ENCODE measurements at places on chromosomes 5 and 9.

DNA sequence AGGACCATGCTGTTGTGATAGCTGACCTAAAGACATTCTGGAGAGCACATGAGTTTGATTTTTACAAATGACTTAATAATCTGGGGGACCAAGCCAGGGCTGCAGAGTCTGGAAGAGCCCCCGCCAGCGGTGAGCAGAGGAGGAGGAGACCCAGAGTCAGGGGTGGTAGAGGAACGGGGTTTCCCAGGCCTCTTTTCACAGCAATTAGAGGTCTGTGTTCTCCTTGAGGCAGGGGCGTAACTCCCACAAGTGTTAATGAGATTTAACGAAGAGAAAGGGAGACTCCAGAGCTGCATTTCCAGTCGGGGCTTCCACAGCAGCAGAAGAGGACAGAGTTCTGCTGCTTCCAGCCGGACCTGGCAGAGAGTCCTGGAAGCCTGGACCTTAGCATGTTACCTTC lies 137.9 kb upstream of the SLC24A2 start:
- no peak for DNase-seq

- DNase-seq, result peak; percentile 65
These were observed 754 bp downstream of the VDAC1 start for GRCh38 chr5:134003817-134004625.

DNA sequence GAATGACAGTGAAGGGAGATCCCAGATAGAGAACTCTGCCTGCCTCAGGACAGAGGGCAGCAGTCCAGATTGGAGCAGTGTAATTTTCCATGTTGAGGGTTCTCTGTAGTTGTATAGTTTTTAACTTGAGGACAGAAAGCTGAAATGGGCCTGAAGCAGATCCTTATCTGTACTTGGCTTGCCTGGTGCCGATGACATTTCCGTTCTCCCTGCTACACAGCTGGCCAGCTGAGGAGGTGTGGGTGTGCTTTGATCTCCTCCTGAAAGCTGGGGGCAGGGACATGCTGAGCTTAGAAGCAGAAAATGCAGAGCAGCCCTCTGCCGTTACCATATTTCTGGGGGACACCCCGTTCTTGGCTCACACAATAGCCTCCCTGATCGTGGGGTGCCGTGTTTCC lies 10.5 kb downstream of the GLRX start:
- peak; percentile 48 for DNase-seq

DNA sequence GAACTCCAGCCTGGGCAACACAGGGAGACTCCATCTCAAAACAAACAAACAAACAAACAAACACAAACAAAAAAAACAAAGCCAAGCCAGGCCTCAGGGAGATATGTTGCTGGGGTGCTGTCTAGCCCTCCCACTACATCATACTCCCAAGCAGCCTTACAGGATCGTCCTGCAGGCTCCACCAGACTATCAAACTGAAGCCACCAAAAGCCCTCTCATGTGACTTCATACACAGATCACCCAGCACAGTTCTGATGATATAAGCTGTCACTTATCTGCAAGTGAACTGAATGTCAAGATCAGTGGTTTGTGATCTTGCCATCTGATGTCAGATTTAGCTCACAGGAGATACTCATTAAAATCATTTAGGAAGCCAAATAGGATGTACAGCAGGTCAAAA lies 43.3 kb downstream of the WDR41 start:
- DNase-seq, result no peak

GRCh38 chr9:137189297-137190295 lies 1.1 kb downstream of the SSNA1 start:
- DNase-seq, result no peak

DNA sequence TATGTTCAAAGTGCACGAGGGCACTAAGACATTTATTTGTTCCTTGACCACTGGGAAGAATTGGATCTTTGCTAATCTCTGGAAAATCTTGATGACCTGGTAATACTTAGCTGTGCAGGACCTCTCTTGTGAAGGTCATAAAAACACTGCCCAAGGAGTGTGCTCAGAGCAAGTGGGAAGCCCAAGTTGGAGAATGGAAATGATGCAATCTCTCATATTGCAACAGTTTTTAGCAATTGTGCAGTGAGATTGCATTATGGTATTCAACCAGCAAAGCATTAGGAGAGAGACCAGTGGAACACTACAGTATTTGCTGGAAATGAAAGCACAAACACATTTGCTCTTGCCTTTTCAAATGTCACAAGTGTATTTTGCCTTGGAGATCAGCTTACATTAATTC lies 34.5 kb downstream of the TXNDC8 start:
- no peak for DNase-seq

- no peak for DNase-seq
These were observed 227.3 kb downstream of the MLLT3 start for GRCh38 chr9:20394969-20395368.

- DNase-seq, result no peak
These were observed 54.3 kb upstream of the GLRX start for GRCh38 chr5:95876782-95877181.

- no peak for DNase-seq
These were observed 175.8 kb downstream of the C5orf15 start for GRCh38 chr5:133792655-133793054.

DNA sequence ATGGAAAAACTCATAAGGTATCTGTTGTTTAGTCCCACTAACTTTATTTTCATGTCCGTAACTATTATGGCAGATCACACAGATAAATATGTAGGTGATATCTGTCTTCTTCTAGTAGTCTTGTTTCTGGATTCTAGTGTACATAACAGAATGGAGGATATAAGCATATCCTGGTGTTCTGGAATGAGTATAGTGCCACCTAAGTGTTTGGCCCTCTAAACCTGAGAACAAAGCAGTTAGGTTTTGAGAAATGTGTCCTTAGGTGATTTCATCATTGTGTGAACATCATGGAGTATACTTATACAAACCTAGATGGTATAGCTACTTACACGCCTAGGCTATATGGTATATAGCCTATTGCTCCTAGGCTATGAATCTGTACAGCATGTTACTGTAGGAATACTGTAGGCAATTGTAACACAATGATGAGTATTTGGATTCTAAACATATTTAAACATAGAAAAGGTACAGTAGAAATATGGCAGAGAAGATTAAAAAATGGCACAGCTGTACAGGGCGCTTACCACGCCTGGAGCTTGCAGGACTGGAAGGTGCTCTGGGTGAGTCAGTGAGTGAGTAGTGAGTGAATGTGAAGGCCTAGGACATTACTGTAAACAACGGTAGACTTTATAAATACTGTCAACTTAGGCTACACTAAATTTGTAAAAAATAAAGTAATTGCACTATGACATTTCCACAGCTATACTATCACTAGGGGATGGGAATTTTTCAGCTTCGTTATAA lies 150.3 kb upstream of the SLC24A2 start:
- DNase-seq, result no peak

DNA sequence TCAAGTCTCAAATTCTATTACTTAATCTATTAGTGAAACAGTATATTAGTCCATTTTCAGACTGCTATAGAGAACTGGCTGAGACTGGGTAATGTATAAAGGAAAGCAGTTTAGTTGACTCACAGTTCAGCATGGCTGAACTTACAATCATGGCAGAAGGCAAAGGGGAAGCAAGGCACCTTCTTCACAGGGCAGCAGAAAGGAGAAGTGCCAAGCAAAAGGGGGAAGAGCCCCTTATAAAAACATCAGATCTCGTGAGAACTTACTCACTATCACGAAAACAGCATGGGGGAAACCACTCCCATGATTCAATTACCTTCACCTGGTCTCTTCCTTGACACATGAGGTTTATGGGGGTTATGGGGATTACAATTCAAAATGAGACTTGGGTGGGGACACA lies 67.9 kb upstream of the CHSY3 start:
- no peak for DNase-seq

DNA sequence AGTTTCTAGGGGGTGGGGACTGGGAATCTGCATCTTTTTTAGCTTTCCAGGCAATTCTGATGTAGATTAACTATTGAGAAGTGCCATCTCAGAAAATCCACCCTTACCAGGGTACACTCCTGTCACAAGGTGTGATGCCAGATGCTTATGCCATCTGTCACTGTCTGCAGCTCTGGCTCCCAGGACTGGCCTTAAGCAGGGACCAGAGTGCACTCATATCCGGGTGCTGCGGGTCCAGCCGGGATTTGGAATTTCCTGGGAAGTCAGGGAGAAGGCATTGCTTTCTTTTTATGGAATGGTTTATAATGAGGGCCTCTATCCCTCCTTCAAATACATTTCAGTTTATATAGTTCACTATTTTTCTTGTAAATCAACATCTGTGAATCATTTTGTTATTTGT lies 92.6 kb downstream of the TMEM174 start:
- DNase-seq, result no peak

DNA sequence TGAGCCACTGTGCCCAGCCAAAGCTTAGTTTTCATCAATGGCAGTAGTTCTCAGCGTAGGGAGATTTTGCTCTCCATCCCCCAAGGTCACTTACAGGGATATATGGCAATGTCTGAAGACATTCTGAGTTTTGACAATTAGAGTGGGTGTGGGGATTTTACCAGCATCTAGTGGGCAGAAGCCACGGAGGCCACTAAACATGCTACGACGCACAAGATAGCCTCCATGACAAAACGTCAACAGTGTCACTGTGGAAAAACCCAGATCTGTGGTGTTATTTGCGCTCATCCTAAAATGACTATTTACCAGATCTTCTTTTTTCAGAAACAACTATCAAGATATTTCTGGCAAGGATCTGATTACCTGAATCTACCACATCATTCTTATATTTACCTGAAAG lies 68.2 kb downstream of the CDC14B start:
- peak; percentile 24 for DNase-seq

- no peak for DNase-seq
These were observed 168.3 kb upstream of the RASA1 start for GRCh38 chr5:87099291-87099839.
